ENCODE measurements at places on chromosomes 6 and 20. TPM values are rescaled to one million over a fixed set of nuclear protein-coding genes. Genes with fewer than 3 reads are reported as not detected.
A peak's percentile ranks its signal among the peaks of the same experiment; 100 is the strongest.

Gene C6orf62
- 41.7 TPM for total RNA-seq

DNA sequence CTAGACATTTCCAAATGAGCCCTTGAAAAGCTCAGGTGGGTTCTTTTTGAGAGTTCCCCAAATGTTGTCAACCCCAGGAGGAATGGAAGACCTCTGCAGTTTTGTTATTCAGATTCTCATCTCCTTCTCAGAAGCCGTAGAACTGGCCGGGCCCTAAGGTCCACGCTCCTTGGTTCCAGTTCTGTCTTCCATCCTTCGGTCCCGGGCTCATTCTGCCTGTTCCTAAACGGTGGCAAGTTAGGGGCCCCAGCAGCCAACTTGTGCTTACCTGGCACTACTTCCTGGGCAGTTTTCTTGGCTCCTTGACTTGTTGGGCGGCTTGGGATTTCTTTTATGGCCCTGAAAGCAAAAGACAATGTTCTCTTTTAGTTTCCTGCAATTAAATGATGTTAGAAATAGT is 6.4 kb downstream of the ESR1 start:
- DNase-seq: no peak

- DNase-seq: no peak
These were observed 33.5 kb upstream of the GCLC start for GRCh38 chr6:53578371-53578770.

GRCh38 chr20:58223358-58223941 is 5.0 kb downstream of the ANKRD60 start:
- no peak for DNase-seq

Gene SLC22A2
- not detected for total RNA-seq

DNA sequence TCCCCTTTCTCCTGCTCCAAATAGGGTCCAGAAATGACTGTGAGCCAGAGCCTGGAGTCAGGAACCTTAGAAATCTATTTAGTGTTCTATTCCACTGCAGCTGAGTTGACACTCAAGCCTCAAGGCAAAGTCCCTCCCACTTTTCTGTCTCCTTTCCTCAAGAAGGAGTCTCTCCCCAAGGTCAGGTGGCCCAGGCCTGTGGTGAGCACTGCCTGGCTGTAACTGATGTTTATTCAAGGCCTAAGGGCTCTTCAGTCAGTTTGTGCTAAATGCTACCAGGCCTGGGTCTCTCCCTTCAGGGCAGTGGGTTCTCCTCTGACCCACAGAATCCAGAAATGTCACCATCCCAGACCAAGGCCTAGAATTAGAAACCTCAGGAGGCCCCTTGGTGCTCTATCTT is 1042.9 kb upstream of the EPHA7 start:
- no peak for DNase-seq

Gene SLC22A16
- 25.6 TPM for total RNA-seq

GRCh38 chr6:136684466-136684865 is 107.8 kb downstream of the MAP3K5 start:
- DNase-seq: peak; percentile 3

DNA sequence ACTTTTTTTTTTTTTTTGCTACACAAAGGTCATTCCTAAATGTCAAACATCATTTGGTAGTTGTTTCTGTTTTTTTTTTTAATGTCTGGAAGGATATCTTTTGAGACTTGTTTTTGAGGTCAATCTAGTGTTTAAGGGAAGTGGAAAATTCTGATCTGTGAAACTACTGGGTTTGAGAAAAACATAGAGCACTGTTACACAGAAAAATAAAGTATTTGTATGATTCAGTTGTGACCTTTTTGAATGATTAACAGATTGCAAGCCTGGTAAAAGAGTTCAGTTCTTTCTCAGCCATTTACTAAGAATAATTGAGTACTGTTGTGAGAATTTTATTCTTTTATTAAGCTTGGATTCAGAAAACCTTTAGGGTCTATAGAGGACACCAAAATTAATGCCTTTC is 276.7 kb downstream of the ADGRB3 start:
- DNase-seq: no peak

- no peak for DNase-seq
These were observed 77.8 kb downstream of the RAMACL start for GRCh38 chr6:166508726-166509125.

Gene SLC17A2
- not detected for total RNA-seq

Gene RAET1L
- total RNA-seq: not detected

Gene OOEP
- 0.27 TPM for total RNA-seq

GRCh38 chr6:118740372-118740771 is 89.0 kb upstream of the CEP85L start:
- no peak for DNase-seq

DNA sequence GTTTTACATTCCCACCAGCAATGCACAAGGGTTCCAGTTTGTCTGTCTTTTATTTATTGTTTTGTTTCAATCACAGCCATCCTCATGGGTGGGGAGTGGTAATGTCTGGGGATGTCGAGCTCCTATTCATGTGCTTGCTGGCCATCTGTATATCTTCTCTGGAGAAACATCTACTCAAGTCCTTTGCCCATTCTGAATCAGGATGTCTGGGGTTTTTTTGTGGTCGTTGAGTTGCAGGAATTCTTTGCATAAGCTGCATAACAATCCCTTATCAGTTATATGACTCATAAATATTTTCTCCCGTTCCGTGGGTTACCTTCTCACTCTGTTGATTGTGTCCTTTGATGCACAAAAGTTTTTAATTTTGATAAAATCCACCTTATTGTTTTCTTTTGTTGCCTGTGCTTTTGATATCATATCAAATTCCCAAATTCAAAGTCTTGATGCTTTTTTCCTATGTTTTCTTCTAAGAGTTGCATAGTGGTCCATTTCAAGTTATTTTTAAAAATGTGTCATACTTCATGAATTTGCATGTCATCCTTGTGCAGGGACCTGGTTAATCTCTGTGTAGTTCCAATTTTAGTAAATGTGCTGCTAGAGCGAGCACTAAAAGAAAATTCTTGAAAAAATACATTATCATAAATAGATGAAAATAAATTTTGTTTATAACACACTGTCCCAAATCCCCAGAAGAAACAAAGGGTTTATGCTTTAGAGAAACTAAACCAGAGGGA is 54.9 kb upstream of the PDE10A start:
- no peak for DNase-seq
